ENCODE measurements at places on chromosomes 2 and 18. TPM values are rescaled to one million over a fixed set of nuclear protein-coding genes. Genes with fewer than 3 reads are reported as not detected.

STAT4 gene
- 3.9 TPM for total RNA-seq

DNAJC5G gene
- total RNA-seq, result not detected

FBXO41 gene
- total RNA-seq, result 5.5 TPM

UGT1A10 gene
- not detected for total RNA-seq

ABCB11 gene
- 0.01 TPM for total RNA-seq

HJURP gene
- 76.7 TPM for total RNA-seq

AKAIN1 gene
- not detected for total RNA-seq

C2orf78 gene
- not detected for total RNA-seq

STK36 gene
- total RNA-seq, result 13.2 TPM

CKAP2L gene
- total RNA-seq, result 13.4 TPM

NCKAP5 gene
- 0.92 TPM for total RNA-seq

MCFD2 gene
- total RNA-seq, result 103 TPM
